ENCODE measurements at places on chromosomes 5 and 9. TPM values are rescaled to one million over a fixed set of nuclear protein-coding genes. Genes with fewer than 3 reads are reported as not detected.

The GRM6 gene
- not detected for polyA plus RNA-seq

The FBP1 gene
- polyA plus RNA-seq, result 3.5 TPM

The DBH gene
- 0.18 TPM for polyA plus RNA-seq

The DMRT3 gene
- not detected for polyA plus RNA-seq

The MLANA gene
- 0.59 TPM for polyA plus RNA-seq

The LCNL1 gene
- not detected for polyA plus RNA-seq

The PFN3 gene
- not detected for polyA plus RNA-seq

- H3K27ac ChIP-seq, result no peak overlapping the region
- no peak for DNase-seq
- H3K36me3 ChIP-seq, result no peaks in the 10 kb centered on the region
These were observed 667.9 kb upstream of the ARRDC3 start for GRCh38 chr5:92050970-92051369.

- H3K27ac ChIP-seq, result no peak overlapping the region
- H3K4me1 ChIP-seq, result no peaks in the 10 kb centered on the region
- no peak for DNase-seq
- no peaks in the 10 kb centered on the region for H3K27me3 ChIP-seq
- H3K36me3 ChIP-seq, result no peaks in the 10 kb centered on the region
- no peak overlapping the region for H3K4me3 ChIP-seq
These were observed 446.4 kb upstream of the KLF4 start for GRCh38 chr9:107935931-107936330.

GRCh38 chr9:134083451-134083850, 15.6 kb upstream of the BRD3 start:
- no peaks in the 10 kb centered on the region for H3K27me3 ChIP-seq
- no peak overlapping the region for H3K27ac ChIP-seq
- H3K4me3 ChIP-seq, result no peak overlapping the region
- H3K4me1 ChIP-seq, result no peaks in the 10 kb centered on the region
- DNase-seq, result no peak

DNA sequence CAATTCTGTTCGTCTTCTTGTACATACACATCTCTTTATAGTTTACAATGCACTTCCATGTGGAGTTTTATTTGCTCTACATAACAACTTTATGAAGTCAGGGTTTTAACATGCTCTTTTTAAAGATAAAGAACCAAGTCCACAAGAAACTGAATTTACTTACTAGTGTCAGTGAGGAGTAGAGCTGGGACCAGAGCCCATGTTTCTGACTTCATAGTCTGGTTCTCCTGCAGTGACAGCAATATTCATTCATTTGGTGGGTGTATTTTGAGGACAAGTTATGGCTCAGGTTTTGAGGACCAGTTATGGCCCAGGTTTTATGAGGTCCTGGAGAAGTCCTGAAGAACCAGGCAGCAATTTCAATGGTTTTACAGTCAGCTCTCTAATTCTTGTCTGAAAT, 481.9 kb upstream of the TNC start:
- H3K36me3 ChIP-seq, result no peaks in the 10 kb centered on the region
- no peaks in the 10 kb centered on the region for H3K4me1 ChIP-seq
- no peak overlapping the region for H3K27ac ChIP-seq
- no peak overlapping the region for H3K4me3 ChIP-seq
- DNase-seq, result no peak

GRCh38 chr9:92501671-92502393, 19.5 kb upstream of the ASPN start:
- H3K27ac ChIP-seq, result no peak overlapping the region
- H3K4me1 ChIP-seq, result no peaks in the 10 kb centered on the region
- no peaks in the 10 kb centered on the region for H3K36me3 ChIP-seq
- H3K4me3 ChIP-seq, result no peak overlapping the region
- no peak for DNase-seq

DNA sequence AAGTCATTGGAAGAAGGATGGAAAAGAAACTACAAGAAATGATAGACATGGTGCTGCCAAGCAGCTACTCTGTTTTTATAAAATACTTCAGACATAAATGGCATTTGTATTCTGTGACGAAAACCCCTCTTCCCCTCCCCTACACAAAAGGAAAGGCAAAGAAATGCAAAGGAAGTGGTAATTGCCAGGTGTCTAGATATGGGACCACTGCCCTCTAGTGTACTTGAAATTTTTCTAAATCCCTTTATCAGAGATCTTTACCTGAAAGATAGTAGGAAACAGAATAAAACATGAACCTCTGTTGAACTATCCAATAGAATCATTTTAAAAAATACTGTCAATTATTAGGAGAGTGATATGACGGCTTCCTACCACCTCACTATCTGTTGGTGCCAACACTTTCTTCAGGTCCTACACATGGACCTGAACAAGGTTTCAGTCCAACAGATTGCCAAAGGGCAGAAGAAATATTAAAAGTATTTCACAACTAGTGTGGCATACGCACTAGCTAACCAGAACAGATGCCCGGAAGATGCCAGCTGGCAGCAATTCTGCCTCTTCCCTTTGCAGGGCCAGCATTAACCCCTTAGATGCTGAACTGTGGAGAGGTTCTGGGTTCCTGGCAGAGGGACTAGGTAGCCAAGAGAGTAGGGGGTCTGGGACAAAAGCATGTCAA, 104.1 kb downstream of the TSSK1B start:
- H3K4me3 ChIP-seq, result no peak overlapping the region
- H3K36me3 ChIP-seq, result no peaks in the 10 kb centered on the region
- no peaks in the 10 kb centered on the region for H3K27me3 ChIP-seq

DNA sequence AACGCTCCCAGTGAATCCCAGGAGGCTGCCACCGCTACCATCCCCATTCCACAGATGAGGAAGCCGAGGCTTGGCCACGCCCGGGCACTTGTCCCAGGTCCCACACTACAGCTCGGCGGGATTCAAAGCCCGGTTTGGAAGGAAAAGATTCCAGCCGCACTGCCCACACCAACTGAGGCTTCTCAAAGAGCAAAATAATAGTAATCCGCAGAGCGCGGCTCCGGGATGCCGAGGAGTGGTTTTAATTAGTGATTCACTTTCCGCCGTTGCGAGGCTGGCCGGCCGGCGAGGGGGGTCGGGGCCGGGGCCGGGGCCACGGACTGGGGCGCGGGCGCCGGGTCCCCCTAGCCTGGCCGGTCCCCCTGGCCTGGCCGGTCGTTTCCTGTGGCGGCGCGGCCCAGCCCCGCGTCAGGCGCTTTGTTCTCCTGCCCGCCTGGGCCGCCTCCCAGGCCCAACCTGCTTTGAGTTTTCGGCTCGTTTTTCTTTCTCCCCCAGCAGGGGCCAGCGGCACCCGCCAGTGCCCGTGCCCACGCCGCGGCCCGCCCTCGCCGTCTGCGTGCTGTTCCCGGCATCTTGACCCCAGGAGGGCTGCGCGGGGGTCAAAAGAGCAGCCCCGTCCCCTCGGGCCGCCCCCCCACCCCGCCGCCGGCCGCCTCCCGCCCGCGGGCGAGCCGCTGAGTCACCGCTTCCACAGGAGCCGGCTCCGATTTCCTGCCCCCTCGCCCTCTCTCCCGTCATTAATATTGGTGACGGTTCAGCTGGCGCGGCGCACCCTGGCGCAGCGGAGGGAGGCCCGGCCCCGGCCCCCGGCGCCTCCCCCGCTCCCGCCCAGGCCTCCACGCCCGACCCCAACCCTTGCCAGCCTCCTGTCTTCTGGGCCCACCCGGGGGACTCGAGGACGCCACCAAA, 31.2 kb downstream of the FGF18 start:
- H3K27ac ChIP-seq, result no peak overlapping the region
- DNase-seq, result no peak
- H3K4me1 ChIP-seq, result no peaks in the 10 kb centered on the region
- H3K36me3 ChIP-seq, result no peaks in the 10 kb centered on the region

GRCh38 chr9:112774006-112774996, 23.7 kb downstream of the SNX30 start:
- DNase-seq, result no peak
- H3K36me3 ChIP-seq, result no peaks in the 10 kb centered on the region
- no peaks in the 10 kb centered on the region for H3K27me3 ChIP-seq
